ENCODE measurements at places on chromosomes 2 and 18.
A peak's percentile ranks its signal among the peaks of the same experiment; 100 is the strongest.

- DNase-seq: no peak
Observed at GRCh38 chr2:176280156-176280555, 10.9 kb downstream of the MTX2 start.

DNA sequence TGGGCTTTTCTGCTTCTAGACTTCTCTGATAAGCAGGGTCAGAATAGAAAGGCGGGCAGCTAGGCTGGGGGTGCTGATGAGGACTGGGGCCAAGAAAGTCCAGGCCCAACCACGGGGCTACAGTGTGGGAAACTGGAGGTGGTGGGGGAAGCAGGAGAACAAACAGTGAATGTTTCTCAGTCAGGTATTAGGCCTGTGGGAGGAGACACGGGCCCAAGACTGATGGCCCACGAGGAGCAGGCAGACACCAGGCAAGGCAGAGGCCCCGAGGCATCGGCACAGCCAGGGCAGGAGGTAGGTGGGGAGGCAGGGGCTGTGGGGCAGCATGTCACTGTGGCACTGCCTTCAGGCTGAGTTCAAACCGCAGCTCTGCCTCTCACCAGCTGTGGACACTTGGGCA, 40.7 kb downstream of the KCNIP3 start:
- no peak for DNase-seq

DNA sequence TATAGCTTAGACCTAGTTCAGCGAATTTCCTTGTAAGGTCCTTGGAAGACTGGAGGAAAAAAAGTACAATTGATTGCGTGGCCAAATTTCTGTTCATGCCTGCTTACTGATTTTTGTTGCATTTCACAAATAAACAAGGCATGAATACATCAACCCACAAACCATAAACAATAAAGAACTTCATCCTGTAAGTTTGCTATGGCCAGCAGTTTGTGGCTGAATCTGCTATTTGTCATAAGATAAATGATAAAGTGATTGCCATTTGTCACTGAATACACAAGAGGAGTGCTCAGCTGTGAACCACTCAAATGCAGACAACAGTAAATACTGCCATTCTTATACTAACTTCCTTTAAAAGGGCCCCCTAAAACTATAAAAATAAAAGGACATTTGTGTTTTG, 259.5 kb downstream of the CCDC178 start:
- DNase-seq: no peak

- DNase-seq: no peak
Observed at GRCh38 chr18:74006143-74006542, 141.5 kb downstream of the FBXO15 start.

GRCh38 chr18:13791181-13791580, 32.8 kb upstream of the MC5R start:
- DNase-seq: no peak

DNA sequence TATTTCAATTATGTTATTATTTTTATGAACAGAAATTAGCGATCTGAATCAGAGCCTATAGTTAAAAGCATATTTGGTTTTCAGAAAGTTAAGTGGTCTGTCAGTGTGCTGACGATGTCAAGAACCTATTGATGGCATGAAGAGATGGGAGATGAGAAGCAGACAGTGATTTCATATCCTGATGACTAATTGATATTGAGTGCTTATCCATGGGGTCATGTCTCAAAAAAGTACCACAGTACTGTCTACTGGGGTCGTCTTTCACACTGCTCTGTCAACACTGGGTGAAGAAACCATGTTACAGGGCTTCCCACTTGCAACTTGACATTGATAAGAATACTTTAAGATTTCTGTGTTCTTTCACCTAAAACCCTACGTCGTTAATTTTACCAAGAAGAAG, 297.1 kb downstream of the AFF3 start:
- DNase-seq: no peak

- no peak for DNase-seq
Observed at GRCh38 chr2:12555012-12555645, 161.6 kb upstream of the TRIB2 start.

DNA sequence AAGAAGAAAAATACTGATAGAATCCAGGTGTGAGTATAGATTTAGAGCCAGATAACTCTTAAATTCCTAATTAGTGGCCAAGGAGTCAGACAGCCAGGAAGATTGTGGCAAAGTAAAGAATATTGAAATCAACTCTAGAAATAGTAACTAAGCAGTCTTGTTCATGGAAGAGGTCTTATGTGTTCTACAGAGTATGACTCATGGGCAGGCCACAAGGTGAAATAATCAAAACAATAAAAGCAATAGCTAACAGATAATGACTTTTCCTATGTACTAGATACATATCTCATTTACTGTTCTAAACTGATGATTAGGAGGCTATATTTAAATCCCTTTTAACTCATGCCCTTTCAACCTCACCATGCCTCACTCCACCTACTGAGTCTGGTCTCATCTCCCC, 227.4 kb upstream of the COL3A1 start:
- no peak for DNase-seq

GRCh38 chr2:239251971-239252370, 148.8 kb downstream of the HDAC4 start:
- no peak for DNase-seq

DNA sequence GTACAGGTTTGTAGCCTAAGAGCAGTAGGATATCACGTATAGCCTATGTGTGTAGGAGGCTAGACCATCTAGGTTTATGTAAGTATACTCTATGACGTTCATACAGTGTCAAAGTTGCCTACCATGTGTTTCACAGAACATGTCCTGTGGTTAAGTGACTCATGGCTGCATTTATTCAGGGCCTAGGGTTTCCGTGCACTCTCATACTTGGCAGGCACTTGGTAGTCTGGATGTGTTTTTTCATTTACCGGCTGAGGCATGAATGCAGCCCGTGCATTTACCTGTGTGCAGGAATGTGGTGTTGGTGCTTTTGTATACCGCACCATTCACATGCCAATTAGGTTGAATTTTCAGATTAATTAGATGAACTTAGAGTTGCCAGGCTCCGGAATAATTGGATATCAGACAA, 43.4 kb downstream of the MYL12B start:
- DNase-seq: peak; percentile 63

DNA sequence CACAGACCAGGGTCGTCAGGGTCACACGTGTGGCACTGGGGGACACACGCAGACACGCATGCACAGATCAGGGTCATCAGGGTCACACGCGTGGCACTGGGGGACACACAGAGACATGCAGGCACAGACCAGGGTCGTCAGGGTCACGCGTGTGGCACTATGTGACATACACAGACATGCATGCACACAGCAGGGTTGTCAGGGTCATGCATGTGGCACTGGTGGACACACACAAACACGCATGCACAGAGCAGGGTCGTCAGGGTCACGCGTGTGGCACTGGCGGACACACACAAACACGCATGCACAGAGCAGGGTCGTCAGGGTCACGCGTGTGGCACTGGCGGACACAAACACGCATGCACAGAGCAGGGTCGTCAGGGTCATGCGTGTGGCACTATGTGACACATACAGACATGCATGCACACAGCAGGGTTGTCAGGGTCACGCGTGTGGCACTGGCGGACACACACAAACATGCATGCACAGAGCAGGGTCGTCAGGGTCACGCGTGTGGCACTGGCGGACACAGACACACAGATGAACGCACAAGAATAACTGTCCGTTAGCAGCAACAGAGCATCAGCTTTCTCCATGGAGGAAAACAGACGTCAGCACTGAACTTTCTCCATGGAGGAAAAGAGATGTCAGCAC, 34.9 kb downstream of the HDAC4 start:
- no peak for DNase-seq

GRCh38 chr2:233915128-233915527, 2.0 kb upstream of the TRPM8 start:
- peak; percentile 9 for DNase-seq

DNA sequence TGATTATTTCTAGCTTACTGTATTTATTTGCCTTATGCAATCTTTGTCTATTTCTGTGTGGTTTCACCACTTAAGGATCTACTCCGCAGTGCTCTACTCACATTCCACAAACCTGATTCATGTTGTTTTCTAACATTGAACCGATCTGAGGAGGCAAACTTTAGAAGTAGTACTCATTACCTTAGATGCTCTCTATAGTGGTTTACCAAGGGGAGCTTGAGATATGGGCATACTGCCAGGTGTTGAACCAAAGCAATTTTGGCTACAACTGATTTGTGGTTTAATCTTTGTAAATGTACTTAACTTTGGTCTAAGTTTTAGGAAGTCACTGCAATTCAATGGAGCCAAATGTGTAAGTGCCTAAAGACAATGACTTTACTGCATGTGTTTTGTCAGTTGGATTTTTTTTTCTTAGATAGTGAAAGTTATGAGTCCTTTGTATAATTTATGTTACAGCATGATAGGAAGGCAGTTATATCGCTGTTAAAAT, 50.1 kb downstream of the MAP2 start:
- DNase-seq: no peak

DNA sequence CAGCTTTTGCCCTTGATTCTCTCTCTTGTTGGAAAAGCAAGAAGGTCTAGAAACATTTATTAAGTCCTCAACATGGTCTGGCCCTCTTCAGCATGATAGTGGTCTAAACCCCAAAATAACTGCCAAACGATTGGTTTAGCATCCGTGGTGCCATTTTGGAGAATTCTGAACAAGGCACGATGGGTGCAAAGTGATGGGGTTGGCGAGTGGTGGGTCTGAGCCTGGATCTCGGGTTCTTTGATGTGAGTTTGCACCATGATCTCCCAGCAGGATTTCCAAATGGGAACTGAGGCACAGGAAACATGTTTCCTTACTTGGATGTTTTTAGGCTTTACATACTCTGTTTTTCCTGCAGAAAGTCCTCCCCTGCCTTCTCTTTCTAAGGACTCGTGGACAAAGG, 240.3 kb downstream of the MYCN start:
- DNase-seq: no peak

GRCh38 chr2:233247116-233247515, 4.4 kb upstream of the ATG16L1 start:
- no peak for DNase-seq

- DNase-seq: no peak
Observed at GRCh38 chr2:27754831-27755230, 16.7 kb upstream of the MRPL33 start.

DNA sequence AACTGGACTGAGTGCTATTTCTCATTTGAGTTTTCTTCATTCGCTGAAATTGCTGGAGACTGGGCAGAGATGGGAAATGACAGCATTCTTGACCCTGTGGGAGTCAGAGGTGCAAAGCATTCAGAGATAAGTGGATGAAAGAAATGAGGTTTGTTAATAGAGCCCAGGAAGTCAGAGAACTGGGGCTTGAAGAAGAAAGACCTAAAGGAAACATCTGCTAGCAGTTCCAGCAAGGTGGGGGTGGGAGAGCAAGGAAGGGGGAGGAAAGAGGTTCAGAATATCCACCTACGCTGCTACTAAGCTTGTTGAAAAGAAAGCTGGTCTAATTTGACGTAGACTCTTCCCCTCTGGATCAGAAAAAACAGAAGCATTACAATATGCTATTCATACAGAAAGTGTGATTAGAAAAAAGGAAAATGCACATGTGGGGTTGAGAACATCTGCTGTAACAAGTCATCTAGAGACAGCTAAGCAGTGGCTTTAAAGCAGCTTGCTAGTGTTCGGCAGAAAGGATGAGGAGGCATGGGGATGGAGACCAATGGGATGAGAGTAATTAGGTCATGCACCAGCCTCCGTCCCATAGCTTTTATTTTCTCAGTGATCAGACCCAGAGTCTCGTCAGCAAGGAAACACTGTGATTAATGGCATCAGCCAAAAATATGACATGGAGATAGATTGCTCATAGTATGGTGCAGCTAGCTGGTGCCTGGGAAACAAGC, 29.7 kb downstream of the NAB1 start:
- DNase-seq: no peak

GRCh38 chr18:49141491-49141890, 190.7 kb upstream of the SMAD7 start:
- DNase-seq: no peak

GRCh38 chr2:19231625-19232024, 126.8 kb downstream of the OSR1 start:
- no peak for DNase-seq

- no peak for DNase-seq
Observed at GRCh38 chr2:173037245-173038120, 38.2 kb upstream of the MAP3K20 start.

- DNase-seq: no peak
Observed at GRCh38 chr2:30361751-30362394, 85.2 kb upstream of the LCLAT1 start.

DNA sequence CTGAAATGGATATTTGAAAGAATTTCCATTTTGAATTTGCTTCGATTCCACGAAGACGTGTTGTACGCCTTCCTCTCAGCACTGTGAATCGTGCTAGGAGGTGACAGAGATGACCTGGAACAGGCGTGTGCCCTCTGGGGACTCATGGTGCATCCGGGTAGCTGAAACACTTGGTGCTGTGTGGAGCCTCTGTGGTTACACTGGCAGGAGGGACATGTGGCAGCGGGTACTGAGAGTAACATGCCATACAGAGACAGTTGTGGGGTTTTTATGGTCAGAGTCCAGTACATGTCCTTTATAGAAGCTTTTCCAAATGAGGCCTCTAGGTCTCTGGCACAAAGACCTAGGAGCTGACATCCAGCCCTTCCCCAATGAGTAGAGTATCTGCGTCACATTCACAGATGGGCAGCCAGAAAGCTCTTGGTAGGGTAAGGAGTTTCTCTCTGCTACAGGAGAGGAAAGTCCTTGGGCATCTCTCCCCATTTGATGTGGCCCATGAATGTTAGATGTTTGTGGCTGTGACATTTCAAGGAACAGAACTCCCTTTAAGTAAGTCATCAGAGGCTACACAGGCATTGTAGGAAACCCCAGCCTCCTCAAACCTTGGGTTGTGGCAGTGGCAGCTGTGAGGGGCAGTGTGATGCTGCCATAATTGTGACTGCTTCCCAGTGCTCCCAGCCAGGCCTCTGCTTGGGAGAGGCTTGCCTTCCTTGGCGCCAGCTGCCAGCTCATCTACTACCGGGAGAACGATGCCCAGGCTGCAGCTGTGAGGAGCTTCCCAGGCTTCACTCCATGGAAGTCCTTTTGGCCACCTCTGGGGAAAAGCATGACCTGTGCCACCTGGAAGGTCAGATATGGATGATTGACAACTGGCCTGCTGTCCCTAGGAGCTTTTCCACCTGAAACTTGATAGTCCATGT, 80.6 kb downstream of the ACOXL start:
- no peak for DNase-seq
